ENCODE measurements at places on chromosomes 2 and 18.

GRCh38 chr2:156339110-156339847, 6.8 kb upstream of the NR4A2 start:
- DNase-seq: peak; percentile 60

- DNase-seq: no peak
These were observed 20.3 kb downstream of the LIMS1 start for GRCh38 chr2:108554528-108554927.

- no peak for DNase-seq
These were observed 42.4 kb downstream of the TMEM237 start for GRCh38 chr2:201600906-201601305.

GRCh38 chr2:172698041-172698863, 37.4 kb upstream of the RAPGEF4 start:
- DNase-seq: no peak

DNA sequence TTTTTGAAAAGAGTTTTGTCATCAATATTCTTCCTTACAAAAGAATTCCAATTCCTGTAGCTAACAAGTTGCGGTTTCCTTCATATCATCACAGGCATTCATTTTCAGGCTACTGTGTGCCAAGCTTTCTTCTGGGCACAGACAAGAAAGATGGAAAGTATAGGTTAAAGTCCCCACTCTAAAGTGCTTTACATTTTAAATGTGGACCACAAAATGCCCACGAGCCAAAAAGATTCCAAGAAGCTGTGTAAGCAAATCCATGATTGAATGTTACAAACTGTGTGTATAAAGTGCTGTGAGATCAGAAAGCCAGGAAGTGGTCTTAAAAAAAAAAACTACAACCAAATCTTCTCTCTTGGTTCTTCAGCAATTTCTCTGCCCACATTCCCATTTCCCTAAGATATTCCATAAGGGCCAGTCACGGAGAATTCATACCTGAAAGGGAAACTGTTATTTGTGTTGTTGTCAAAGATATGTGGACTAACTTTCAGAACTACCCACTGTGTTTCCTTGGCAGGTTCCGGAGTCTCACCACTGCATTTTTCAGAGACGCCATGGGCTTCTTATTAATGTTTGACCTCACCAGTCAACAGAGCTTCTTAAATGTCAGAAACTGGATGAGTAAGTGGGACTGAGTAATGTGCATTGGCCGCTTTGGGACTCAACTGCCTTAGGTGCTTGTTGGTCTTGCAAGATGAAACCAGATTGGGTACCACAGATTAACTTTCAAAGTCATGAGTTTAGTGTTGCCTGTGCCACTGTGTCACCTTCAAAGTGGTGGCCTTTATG, 55.7 kb downstream of the RAB27B start:
- DNase-seq: no peak
